ENCODE measurements at places on chromosomes 12 and 14. TPM values are rescaled to one million over a fixed set of nuclear protein-coding genes. Genes with fewer than 3 reads are reported as not detected.

DNA sequence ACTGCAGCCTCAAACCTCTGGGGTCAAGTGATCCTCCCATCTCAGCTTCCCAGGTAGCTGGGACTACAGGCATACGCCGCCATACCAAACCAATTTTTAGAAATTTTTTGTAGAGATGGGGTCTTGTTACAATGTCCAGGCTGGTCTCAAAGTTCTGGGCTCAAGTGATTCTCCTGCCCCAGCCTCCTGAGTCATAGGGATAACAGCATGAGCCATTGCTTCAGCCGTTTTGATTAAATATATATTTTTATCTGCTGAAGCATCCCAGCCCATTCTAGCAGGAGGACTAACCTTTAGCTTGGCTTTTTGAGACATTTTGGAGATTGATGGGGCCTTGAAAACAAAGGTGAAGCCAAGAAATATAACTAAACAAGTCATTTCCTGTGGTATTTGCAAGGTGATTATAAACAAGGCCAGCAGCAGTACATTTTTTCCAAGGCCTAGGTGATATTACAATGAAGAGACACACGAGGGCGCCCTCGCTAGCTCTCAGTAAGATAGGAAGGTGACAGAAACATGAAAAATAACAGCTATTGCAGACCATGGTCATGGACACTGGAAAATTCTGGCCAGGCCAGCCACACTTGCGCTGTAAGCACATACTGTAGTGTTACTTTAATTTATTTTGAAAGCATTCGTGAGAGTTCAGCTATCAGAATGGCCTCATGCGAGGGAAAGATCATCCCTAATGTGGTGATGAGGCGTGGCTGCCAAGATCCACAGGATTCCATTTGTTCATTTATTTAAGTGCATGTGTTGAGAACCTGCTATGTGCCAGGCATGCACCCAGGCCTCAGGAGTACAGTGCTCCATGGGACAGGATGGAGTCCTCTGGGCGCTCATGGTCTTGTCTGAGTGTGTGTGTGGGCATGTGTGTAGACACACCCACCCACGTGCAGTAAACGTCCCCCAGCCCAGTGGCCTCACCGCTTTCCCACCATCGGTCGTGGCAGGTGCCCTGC is 63.5 kb downstream of the DGLUCY start:
- H3K4me3 ChIP-seq, result no peak overlapping the region
- no peaks in the 10 kb centered on the region for H3K27me3 ChIP-seq
- H3K4me1 ChIP-seq, result peaks cover 11% of the 10 kb centered on the region
- H3K27ac ChIP-seq, result peak overlapping the region; percentile 67
- peaks cover 54% of the 10 kb centered on the region for H3K36me3 ChIP-seq

Gene BICD1
- 19.1 TPM for total RNA-seq

DNA sequence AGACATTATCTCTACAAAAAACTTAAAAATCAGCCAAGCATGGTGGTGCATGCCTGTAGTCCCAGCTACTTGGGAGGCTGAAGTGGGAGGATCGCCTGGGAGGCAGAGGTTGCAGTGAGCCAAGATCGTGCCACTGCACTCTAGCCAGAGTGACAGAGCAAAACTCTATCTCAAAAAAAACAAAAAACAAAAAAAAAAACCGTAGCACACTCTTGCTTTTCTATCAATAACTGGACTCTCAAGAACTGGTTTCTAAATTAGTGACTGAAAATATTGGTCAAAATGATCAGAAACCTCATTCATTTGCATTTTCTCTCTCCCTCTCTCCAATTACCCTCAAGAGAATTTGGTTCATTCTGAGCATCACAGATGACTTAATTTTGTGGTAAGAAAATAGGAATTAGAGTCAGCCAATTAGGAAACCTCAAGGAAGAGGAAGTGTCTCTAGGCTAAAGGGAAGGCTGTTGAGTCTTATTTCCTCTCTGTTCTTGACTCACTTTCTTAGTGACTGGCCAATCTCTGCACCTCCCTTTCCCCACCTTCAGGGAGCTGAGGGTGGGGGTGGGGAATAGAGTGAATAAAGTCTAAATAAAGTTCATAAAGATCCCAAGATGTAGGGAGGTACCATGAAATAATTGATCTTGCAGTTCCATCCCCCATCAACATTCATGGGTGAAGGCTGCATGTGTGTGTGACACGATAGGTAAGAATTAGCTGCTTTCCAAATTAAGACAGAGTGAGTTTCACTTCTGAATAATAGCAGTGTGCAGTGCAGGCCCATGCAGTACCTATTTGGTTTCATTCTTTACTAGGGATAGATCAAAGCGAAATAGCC is 6.8 kb upstream of the PSMA6 start:
- H3K27me3 ChIP-seq, result no peaks in the 10 kb centered on the region
- H3K4me3 ChIP-seq, result no peak overlapping the region
- peak overlapping the region; percentile 66 for H3K27ac ChIP-seq
- no peaks in the 10 kb centered on the region for H3K36me3 ChIP-seq

DNA sequence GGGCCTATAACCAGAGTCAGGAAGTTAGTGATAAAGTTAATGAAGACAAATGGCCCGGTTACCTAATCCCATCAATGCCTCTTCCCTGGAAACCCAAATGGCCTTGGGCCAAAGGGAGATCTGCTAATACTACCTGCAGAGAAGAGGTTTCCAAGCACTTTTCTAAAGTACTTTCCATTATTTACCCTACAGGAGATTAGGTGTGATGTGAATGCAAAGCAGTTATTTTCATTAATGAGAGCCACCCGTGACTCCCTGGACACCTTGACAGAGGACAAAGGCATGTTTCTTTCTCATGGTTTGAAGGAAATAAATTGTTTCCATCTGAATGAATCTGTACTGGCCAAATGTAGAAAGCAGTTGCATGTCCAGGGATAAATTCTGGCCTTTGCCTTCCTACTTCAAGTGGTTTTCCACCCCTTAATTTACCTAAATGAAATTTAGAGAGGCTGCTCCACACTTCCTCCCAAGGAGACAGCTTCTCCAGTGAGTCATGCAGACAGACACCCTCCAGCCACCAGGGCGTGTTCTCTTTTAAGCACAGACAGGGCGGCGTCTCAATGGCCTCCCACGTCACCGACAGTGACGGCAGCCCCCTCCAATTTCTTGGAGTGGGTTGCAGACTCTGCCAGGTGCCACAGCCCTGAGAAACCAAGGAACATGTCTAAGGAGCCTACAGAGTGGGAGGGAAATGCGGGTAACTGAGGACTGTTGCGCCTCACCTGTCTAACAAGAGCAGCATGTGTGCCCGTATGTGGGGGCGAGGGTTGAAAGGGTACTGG is 43.9 kb upstream of the GNPNAT1 start:
- no peaks in the 10 kb centered on the region for H3K36me3 ChIP-seq
- no peaks in the 10 kb centered on the region for H3K27me3 ChIP-seq
- no peak for DNase-seq
- H3K27ac ChIP-seq, result no peak overlapping the region
- no peaks in the 10 kb centered on the region for H3K4me1 ChIP-seq
- H3K4me3 ChIP-seq, result no peak overlapping the region

DNA sequence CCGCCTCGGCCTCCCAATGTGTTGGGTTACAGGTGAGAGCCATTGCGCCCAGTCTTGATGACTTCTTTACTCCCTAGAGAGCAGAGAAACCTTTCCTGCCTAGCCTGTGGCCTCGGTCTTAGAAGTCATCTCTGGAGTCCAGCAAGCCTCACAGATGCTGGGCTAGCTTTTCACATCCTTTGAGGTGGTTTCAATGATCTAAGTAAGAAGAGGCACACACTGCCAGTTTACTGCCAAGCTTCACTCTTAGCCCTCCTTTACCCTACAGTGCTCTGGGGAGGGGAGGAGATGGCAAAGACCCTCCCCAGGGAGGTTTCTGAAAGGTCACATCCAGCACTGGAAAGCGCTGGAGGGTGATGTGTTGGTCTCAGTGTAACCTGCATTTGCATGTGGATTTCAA is 304.8 kb downstream of the PCNX1 start:
- no peaks in the 10 kb centered on the region for H3K4me1 ChIP-seq
- DNase-seq, result no peak
- peaks cover 3% of the 10 kb centered on the region for H3K27me3 ChIP-seq
- no peak overlapping the region for H3K27ac ChIP-seq

Gene TSHR
- 0.86 TPM for total RNA-seq

DNA sequence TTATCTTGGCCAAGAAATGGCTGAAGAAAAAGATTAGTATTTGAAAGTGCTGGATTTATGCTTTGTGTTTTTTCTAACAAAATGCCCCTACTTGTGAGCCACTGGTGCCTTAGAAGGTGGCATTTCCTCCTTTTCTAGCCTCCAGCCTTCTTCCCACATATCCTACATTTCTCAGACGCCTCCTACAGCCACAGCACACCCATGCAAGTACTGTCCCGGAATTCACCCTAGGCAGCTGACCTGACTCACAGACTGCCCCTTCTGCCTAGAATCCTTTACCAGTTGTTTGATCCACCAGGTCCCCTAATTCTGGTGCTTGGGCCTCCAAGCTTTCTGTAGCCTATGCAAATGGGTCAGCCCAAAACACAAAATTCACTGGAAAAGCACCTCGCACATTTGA is 166.0 kb downstream of the FOXN3 start:
- H3K4me3 ChIP-seq, result no peak overlapping the region
- H3K36me3 ChIP-seq, result peaks cover 4% of the 10 kb centered on the region
- no peaks in the 10 kb centered on the region for H3K27me3 ChIP-seq
- no peaks in the 10 kb centered on the region for H3K4me1 ChIP-seq
- no peak overlapping the region for H3K27ac ChIP-seq

DNA sequence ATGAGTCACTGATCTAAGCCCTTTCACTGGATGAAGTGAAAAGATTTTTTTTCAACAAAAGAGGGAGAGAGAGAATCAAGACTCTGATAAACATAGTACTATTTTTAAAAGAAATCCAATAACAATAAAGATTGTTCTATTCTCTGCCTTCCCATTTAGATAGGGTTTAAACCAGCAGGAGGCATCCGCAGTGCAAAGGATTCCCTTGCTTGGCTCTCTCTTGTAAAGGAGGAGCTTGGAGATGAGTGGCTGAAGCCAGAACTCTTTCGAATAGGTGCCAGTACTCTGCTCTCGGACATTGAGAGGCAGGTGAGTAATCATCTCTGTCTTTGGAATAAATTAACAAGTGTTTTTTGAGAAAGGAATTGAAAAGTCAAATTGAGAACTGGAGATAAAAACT is 124.9 kb downstream of the DERA start:
- H3K4me1 ChIP-seq, result no peaks in the 10 kb centered on the region
- no peak for DNase-seq
- no peak overlapping the region for H3K27ac ChIP-seq
- H3K27me3 ChIP-seq, result no peaks in the 10 kb centered on the region
- H3K36me3 ChIP-seq, result peaks cover 4% of the 10 kb centered on the region
- no peak overlapping the region for H3K4me3 ChIP-seq

Gene MMP17
- total RNA-seq, result 0.58 TPM

- peaks cover 4% of the 10 kb centered on the region for H3K4me1 ChIP-seq
- H3K36me3 ChIP-seq, result no peaks in the 10 kb centered on the region
- DNase-seq, result no peak
- H3K27ac ChIP-seq, result no peak overlapping the region
- H3K27me3 ChIP-seq, result no peaks in the 10 kb centered on the region
- H3K4me3 ChIP-seq, result peak overlapping the region; percentile 17
These were observed 1.1 kb upstream of the NFATC4 start for GRCh38 chr14:24366721-24367513.

GRCh38 chr14:100896369-100897060 is 7.0 kb downstream of the RTL1 start:
- no peak for DNase-seq
- H3K36me3 ChIP-seq, result no peaks in the 10 kb centered on the region
- H3K4me3 ChIP-seq, result no peak overlapping the region
- H3K27me3 ChIP-seq, result peaks cover 70% of the 10 kb centered on the region
- no peak overlapping the region for H3K27ac ChIP-seq

DNA sequence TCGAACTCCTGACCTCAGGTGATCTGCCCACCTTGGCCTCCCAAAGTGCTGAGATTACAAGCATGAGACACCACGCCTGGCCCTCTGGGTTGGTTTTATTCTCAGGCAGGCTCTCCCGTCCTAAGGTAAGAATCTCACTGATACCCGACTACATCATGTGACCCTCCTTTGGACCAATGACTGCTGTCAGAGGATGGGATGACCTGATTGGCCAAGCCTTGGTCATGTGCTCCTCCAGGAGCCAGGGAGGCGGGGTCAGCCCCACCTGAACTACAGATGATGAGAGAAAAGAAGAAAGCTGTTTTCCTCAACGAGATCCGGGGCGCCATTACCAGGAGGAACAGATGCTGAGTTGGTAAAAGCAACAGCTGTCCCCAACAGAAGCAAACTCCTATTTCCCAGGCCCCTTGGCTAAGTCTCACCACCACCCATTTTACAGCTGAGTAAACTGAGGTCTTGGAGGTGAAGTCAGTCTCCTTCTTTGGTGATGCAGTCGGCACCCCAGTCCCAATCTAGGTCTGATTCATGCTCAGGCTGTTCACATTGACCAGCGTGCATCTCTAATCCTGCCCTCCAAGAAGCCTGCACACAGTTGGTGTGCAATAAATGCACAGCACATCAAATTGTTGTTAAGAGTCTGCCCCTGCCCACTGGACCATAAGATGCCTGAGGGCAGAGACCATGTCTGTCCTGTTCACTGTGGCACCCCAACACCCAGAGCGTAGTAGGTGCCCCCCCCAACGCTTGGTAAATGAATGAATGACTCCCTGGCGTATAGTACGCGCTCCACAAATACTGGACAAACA is 118.8 kb downstream of the SCARB1 start:
- DNase-seq, result no peak
- H3K27ac ChIP-seq, result no peak overlapping the region
- H3K36me3 ChIP-seq, result no peaks in the 10 kb centered on the region
- H3K27me3 ChIP-seq, result peaks cover 29% of the 10 kb centered on the region
- no peaks in the 10 kb centered on the region for H3K4me1 ChIP-seq
- H3K4me3 ChIP-seq, result no peak overlapping the region

GRCh38 chr14:86799244-86799647 is 1193.7 kb downstream of the GALC start:
- H3K4me3 ChIP-seq, result no peak overlapping the region
- DNase-seq, result no peak
- H3K27ac ChIP-seq, result no peak overlapping the region
- no peaks in the 10 kb centered on the region for H3K4me1 ChIP-seq

Gene RPGRIP1
- not detected for total RNA-seq

Gene RNF31
- 67.7 TPM for total RNA-seq

Gene PLXNC1
- 19.2 TPM for total RNA-seq

GRCh38 chr12:91104812-91105466 is 6.4 kb downstream of the LUM start:
- no peak overlapping the region for H3K4me3 ChIP-seq
- DNase-seq, result no peak
- H3K27me3 ChIP-seq, result no peaks in the 10 kb centered on the region
- H3K36me3 ChIP-seq, result no peaks in the 10 kb centered on the region
- H3K4me1 ChIP-seq, result no peaks in the 10 kb centered on the region
- H3K27ac ChIP-seq, result no peak overlapping the region

Gene TMEM132C
- not detected for total RNA-seq

DNA sequence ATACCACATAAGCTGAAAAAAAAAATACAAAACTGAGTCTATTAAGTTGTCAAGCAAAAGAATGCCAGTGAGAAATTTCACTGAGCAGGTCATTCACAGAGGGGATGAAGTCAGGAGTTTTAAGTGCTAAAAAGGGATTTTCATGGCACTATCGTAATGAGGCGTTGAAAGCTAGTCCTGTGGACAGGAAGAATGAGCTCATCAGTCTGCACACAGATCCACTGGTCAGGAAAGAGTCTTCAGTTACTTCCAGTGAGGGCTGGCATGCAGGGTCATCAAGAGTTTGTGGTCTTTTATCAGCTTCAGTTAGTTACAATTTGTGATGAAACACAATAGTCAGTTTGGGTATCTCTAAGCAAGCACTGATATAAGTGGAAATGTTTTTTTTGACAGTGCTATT is 88.1 kb upstream of the WSCD2 start:
- H3K4me1 ChIP-seq, result no peaks in the 10 kb centered on the region
- H3K4me3 ChIP-seq, result no peak overlapping the region
- DNase-seq, result no peak
- no peaks in the 10 kb centered on the region for H3K27me3 ChIP-seq

Gene PMCH
- total RNA-seq, result 1.6 TPM

Gene SIX1
- total RNA-seq, result not detected
